ENCODE measurements at places on chromosomes 4 and X.
A peak's percentile ranks its signal among the peaks of the same experiment; 100 is the strongest.

DNA sequence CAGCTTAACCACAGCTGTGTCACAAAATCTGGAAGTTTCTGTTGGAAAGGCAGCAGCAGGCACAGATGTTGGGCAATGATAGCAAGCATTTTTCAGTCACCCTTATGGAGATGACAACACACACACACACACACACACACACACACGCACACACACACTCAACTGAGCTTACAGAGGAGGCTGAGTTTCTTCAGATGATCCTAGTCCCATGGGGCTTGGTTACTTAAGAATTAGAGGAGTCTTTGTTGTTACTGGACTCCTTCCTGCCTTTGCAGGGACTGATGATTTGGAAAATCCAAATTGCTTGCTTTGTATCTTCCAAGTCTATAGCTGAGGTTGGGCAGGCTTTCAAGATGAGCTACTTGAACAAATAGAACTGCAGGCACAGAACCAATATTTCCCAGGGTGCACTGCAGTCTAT is 740.1 kb upstream of the PITX2 start:
- peak; percentile 91 for DNase-seq

- DNase-seq: no peak
Measured at GRCh38 chrX:139049465-139049864, 337.9 kb upstream of the FGF13 start.

DNA sequence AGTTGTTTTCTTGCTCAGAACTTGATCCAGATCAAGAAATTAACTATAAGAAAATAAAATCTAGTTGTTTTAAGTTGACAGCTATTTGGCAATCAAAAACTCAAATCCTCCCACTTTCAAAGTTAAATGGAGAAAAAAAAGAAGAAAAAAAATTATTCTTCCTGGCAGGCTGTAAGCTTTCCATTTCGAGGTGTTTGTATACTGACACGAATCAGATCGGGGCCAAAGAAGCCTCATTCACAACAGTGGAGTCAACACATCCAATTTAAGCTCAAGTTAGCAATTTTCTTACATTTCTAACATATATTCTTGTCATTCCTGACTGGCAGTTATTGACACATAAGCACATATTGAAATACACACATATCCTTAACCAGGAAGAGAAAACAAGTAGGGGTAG is 119.4 kb downstream of the UNC5C start:
- DNase-seq: no peak

- no peak for DNase-seq
Measured at GRCh38 chr4:185171373-185172071, 28.5 kb downstream of the SLC25A4 start.

Data from fibroblast of skin of right quadriceps (primary cell).